ENCODE measurements at places on chromosomes 5 and 9. TPM values are rescaled to one million over a fixed set of nuclear protein-coding genes. Genes with fewer than 3 reads are reported as not detected.

DNA sequence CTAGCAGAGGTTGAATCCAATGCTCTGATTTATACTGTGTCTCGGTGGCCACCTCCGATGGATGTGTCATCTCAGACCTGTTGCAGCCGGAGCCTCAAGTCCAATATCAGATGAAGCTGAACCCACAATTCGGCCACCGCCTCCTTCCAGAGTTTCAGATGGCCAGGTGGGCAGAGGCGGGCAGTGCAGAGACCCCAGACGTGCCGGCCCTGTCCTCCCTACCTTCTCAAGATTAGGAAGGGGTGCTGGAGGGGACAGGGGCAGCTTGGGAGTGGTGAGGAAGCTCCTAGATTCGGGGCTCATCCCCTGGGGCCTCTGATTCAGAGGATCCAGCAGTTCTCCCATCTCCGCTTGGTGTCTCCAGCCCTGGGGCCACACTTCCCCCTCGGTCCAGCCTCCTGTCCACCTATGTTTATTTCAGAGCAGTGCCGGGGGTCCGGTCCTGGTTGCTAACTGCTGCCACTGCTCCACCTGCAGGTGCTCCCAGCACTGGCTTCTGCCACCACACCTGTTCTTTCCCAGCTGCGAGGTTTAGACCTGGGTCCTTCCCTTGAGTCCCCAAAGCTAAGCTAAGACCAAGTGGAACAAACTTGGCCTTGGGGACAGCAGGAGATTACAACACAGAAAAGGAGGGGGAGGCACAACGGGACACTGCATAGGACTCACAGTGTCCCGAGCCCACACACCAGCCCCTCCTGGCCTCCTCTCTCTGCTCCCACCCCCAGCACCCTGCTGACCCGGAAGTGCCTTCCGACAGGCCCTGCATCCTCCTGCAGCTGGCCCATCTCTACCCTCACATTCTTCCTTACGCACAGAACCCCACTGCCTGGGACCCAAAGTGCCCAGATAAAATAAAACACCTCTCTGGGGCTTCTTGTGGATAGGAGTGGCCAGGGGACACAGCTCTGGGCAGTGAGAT lies 81.6 kb downstream of the NTNG2 start:
- no peak overlapping the region for H3K4me3 ChIP-seq
- no peak for DNase-seq
- no peaks in the 10 kb centered on the region for H3K27me3 ChIP-seq
- no peaks in the 10 kb centered on the region for H3K36me3 ChIP-seq

- H3K27me3 ChIP-seq, result no peaks in the 10 kb centered on the region
- no peak for DNase-seq
- no peak overlapping the region for H3K27ac ChIP-seq
- no peaks in the 10 kb centered on the region for H3K4me1 ChIP-seq
- no peak overlapping the region for H3K4me3 ChIP-seq
- H3K36me3 ChIP-seq, result no peaks in the 10 kb centered on the region
Measured at GRCh38 chr5:112205846-112206245, 213.2 kb downstream of the EPB41L4A start.

GRCh38 chr5:1476181-1476966 lies 31.1 kb upstream of the SLC6A3 start:
- H3K4me3 ChIP-seq, result no peak overlapping the region
- peak; percentile 49 for DNase-seq
- no peaks in the 10 kb centered on the region for H3K36me3 ChIP-seq
- H3K27ac ChIP-seq, result no peak overlapping the region

The DOK3 gene
- 7.2 TPM for total RNA-seq

DNA sequence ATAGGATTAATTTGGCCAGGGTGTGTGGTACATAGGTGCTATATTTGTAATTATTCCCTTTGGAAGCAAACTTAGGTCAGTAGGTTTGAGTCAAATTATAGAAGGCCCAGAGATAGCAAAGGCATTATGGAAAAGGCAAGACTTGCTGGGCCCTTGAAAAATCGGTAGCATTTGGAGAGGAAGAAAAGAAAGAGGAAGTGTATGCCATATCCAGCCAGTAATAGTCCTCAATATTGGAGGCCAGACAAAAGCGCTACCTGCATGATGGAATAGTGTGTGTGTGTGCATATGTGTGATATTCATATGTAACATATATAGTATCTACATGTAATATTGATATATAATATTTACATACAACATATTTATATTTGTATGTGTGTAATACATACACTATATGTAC lies 146.1 kb downstream of the GHR start:
- no peak overlapping the region for H3K27ac ChIP-seq
- no peaks in the 10 kb centered on the region for H3K27me3 ChIP-seq
- no peak for DNase-seq
- H3K36me3 ChIP-seq, result no peaks in the 10 kb centered on the region
- H3K4me1 ChIP-seq, result no peaks in the 10 kb centered on the region

The IFNK gene
- not detected for total RNA-seq

GRCh38 chr9:22073349-22073748 lies 64.2 kb upstream of the CDKN2B start:
- no peaks in the 10 kb centered on the region for H3K27me3 ChIP-seq
- H3K36me3 ChIP-seq, result no peaks in the 10 kb centered on the region
- no peak for DNase-seq

The PCDHGA5 gene
- total RNA-seq, result 9.4 TPM

DNA sequence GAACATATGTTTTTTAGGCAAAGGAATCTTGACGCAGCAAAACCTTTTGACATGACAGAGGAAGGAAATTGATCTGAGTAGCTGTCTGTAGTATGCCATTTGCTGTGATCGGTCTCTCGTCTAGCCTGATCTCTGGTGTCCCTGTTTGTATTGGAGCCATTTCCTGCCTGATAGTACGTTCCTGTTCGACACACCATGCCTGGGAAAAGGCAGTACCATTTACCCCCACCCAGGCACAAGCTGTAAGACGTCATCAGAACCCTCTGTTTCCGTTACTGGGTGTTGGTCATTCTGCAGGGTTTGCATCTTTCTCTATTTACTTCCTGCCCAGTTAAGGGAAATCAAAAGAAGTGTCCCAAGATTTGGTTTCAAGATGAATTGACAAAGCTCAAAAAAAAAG lies 129.7 kb downstream of the CEMIP2 start:
- H3K27ac ChIP-seq, result peak overlapping the region; percentile 68
- H3K27me3 ChIP-seq, result no peaks in the 10 kb centered on the region
- H3K4me1 ChIP-seq, result no peaks in the 10 kb centered on the region
- H3K4me3 ChIP-seq, result no peak overlapping the region

The FOXD4L3 gene
- 0.15 TPM for total RNA-seq

The COL15A1 gene
- total RNA-seq, result 47.8 TPM

The PCDHB6 gene
- total RNA-seq, result 1.4 TPM

GRCh38 chr9:84371737-84372136 lies 31.2 kb upstream of the SLC28A3 start:
- no peaks in the 10 kb centered on the region for H3K36me3 ChIP-seq
- no peak overlapping the region for H3K4me3 ChIP-seq
- no peaks in the 10 kb centered on the region for H3K4me1 ChIP-seq
- H3K27me3 ChIP-seq, result no peaks in the 10 kb centered on the region

DNA sequence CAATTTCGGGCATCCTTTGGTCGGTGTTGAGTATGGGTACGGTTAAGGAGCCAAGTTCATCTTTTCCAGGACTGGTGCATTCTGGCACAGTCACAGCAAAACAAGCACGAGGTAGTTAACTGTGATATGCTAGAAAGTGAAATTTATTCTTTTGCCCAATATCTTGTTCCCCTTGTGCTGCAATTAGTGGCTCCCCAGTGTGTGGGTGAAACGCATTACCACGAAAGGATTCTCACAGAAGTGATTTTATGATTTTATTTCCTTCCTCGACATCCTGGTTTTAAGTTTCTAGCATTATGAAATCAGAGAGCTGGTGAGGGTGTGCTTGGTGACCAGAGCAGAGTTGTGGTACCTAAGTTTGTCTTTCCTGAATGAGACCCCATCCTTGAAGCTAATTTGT lies 1.5 kb downstream of the FRMPD1 start:
- H3K4me3 ChIP-seq, result no peak overlapping the region
- no peak overlapping the region for H3K27ac ChIP-seq
- peaks cover 15% of the 10 kb centered on the region for H3K27me3 ChIP-seq
- H3K36me3 ChIP-seq, result no peaks in the 10 kb centered on the region
- no peak for DNase-seq

DNA sequence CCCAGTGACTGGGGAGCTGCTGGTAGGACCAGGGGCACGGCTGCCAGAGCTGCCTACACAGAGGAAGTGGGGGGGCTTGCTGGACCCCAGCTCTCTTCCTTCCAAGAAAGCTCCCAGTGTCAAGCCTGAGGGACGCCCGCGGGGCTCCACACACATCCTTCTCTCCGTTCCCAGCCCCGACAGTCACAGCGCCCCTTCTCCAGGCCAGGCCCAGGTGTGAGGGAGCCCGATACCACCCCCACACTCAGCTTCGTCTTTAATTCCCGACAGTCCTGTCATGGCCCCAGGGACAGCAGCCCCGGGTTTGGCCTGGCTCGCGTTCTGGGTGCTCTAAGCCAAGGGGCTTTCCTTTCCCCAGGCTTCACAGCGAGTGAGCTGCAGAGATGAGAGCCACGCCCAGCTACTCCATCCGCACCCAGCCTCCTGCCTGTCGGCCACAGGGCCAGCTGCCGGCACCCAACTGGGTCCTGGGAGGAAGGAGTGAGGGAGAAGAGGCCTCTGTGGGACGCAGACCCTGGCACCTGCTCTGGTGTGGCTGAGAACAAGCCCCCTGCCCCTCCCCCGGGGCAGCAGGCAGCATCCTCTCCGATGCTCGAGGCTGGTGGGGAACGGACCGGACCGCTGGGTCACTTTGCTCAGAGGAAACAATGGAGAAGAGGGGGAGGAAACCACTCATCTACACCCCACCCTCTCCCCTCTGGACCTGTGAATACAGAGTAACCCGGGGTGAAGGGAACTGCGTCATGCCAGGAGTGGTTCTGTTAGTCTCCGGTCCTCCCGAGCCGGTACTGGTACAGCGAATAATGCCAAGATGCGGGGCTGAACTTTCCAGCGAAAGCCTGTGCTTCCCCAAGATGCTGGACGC lies 53.9 kb upstream of the PHYKPL start:
- DNase-seq, result no peak
- H3K4me1 ChIP-seq, result no peaks in the 10 kb centered on the region
- H3K27ac ChIP-seq, result no peak overlapping the region
- H3K27me3 ChIP-seq, result no peaks in the 10 kb centered on the region
- no peaks in the 10 kb centered on the region for H3K36me3 ChIP-seq

The CRHBP gene
- total RNA-seq, result 0.73 TPM

DNA sequence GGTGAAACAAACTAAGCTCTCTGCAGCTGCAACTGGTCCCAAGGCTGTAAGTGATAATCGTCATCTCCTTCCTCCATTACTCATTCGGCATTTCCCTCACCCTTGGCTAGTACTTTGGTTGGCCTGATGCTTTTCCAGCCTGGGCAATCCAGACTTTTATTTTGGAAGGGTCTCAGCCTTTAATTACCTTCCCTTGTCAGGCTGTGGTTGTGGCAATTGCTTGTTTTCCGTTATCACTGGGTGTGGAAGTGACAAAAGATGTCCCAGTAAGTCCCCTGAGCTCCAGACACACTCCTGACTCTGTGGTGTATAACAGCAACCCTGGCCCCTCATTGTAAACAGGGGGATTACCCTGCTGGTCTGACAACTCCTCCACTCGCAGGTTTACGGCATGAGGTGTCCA lies 6.3 kb upstream of the FAF2 start:
- no peak overlapping the region for H3K4me3 ChIP-seq
- no peaks in the 10 kb centered on the region for H3K36me3 ChIP-seq
- no peaks in the 10 kb centered on the region for H3K4me1 ChIP-seq
- H3K27me3 ChIP-seq, result no peaks in the 10 kb centered on the region
- DNase-seq, result no peak

The POU5F2 gene
- 10.4 TPM for total RNA-seq

- no peaks in the 10 kb centered on the region for H3K27me3 ChIP-seq
- no peak for DNase-seq
- H3K27ac ChIP-seq, result no peak overlapping the region
- H3K4me3 ChIP-seq, result no peak overlapping the region
- H3K36me3 ChIP-seq, result no peaks in the 10 kb centered on the region
Measured at GRCh38 chr9:117547904-117548303, 133.0 kb upstream of the ASTN2 start.

DNA sequence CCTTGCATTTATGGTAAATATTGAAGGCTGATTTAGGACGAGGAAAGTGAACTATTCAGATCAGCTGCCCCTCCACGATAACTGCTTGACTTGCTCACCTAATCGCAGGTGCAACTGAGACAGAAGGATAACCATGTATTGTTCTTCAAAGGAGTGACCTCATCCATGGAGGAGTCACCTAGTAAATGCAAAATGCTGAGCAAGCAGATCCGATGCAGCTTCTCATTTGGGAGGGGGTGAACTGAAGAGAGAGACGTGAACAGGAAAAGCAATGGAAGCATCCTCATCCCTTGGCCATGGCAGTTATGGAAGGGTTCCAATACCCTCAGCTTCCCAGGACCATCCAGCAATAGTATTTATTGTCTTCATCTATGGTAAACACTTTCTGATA lies 47.5 kb downstream of the RASGRF2 start:
- no peak overlapping the region for H3K4me3 ChIP-seq
- no peaks in the 10 kb centered on the region for H3K27me3 ChIP-seq
- no peaks in the 10 kb centered on the region for H3K36me3 ChIP-seq

GRCh38 chr5:78204241-78204640 lies 90.3 kb downstream of the AP3B1 start:
- H3K4me1 ChIP-seq, result no peaks in the 10 kb centered on the region
- no peaks in the 10 kb centered on the region for H3K27me3 ChIP-seq
- no peak overlapping the region for H3K27ac ChIP-seq
- DNase-seq, result no peak
- H3K36me3 ChIP-seq, result no peaks in the 10 kb centered on the region

GRCh38 chr9:127303830-127304229 lies 39.3 kb downstream of the GARNL3 start:
- no peak for DNase-seq
- no peaks in the 10 kb centered on the region for H3K4me1 ChIP-seq
- H3K4me3 ChIP-seq, result no peak overlapping the region
- H3K27me3 ChIP-seq, result no peaks in the 10 kb centered on the region
- H3K27ac ChIP-seq, result no peak overlapping the region
- H3K36me3 ChIP-seq, result no peaks in the 10 kb centered on the region

GRCh38 chr5:72505539-72506157 lies 1.6 kb downstream of the ZNF366 start:
- H3K4me3 ChIP-seq, result peak overlapping the region; percentile 36
- H3K36me3 ChIP-seq, result no peaks in the 10 kb centered on the region
- no peaks in the 10 kb centered on the region for H3K27me3 ChIP-seq
- no peak overlapping the region for H3K27ac ChIP-seq
- H3K4me1 ChIP-seq, result no peaks in the 10 kb centered on the region
- no peak for DNase-seq

DNA sequence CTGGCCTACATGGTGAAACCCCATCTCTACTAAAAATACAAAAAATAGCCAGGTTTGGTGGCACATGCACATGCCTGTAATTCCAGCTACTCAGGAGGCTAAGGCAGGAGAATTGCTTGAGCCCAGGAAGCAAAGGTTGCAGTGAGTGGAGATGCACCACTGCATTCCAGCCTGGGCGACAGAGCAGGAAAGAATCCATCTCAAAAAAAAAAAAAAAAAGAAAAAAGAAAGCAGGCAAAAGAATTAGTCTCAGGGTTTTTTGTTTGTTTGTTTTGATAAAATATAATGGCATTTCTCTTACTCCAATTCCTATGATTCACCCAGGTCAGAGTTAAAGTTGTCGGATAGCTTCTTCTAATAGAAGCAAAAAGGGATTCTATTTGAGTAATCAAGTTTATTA lies 67.0 kb upstream of the ATG10 start:
- no peaks in the 10 kb centered on the region for H3K4me1 ChIP-seq
- DNase-seq, result no peak
- no peak overlapping the region for H3K27ac ChIP-seq

The PKN3 gene
- total RNA-seq, result 8.5 TPM

GRCh38 chr5:174410716-174411478 lies 313.5 kb upstream of the MSX2 start:
- no peak for DNase-seq
- H3K27ac ChIP-seq, result no peak overlapping the region
- H3K27me3 ChIP-seq, result no peaks in the 10 kb centered on the region
- no peaks in the 10 kb centered on the region for H3K36me3 ChIP-seq
- H3K4me3 ChIP-seq, result no peak overlapping the region

The PCDHGA9 gene
- 7.8 TPM for total RNA-seq

The PCDHGA11 gene
- total RNA-seq, result 9.8 TPM

All from breast epithelium (tissue), 4 donors.